ENCODE measurements at places on chromosomes 11 and 22.

GRCh38 chr11:114416441-114416961 is 16.0 kb downstream of the RBM7 start:
- no peak for DNase-seq

DNA sequence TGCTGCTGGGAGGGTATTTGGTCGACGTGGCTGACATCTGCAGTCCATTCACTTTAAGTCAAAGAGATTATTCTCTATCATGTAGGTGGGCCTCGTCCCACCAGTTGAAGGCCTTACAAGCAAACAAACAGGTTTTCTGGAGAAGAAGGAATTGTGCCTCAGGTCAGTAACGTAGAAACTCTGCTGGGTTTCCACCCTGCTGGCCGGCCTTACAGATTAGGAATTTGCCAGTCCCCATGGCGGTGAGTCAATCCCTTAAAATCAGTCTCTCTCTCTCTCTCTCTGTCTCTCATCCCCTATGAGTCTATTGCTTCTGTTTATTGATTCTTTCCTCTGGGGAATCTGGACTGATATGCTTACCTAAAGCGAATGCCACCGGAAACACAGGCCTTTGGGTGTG is 75.4 kb upstream of the FGF3 start:
- no peak for DNase-seq

DNA sequence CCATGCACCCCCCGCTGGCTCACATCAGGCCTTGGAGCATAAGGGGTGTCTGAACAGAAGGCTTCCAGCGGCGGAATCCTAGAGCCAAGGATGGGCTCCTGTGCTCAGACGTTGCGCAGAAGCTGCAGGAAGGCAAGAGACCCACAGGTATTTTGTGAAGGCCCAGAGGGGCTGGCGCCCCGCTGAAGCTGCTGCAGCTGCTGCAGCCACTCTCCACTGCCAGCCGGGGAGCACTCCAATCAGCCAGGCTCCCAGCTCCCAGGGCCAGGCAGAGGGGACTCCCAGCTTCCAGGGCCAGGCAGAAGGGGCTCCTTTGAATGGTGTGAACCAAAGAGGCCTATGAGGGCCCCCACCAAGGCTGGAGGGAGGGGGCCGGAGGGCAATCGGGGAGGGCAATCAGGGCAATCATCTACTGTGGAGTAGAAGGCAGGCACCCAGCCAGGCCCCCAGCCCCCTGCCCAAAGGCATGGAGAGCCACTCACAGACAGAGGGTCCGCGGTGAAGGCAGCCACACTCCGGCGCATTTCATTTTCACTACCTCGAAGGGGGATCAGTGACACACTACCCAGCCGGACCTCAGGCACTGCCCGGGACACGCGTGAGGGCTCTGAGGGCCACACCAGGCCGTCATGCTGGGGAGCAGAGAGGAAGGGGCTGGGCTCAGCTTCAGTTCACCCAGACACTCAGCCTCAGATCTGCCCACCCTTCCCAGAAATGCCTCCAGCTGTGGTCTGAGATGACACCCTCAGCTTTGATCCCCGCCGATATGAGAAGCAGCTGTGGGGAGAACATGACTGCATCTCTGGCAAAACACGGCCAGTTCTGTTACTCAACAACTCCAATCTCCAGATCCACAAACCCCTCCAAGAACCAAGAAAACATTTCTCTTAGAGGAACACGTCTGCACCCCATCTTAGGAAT is 11.6 kb upstream of the PDE2A start:
- no peak for DNase-seq

DNA sequence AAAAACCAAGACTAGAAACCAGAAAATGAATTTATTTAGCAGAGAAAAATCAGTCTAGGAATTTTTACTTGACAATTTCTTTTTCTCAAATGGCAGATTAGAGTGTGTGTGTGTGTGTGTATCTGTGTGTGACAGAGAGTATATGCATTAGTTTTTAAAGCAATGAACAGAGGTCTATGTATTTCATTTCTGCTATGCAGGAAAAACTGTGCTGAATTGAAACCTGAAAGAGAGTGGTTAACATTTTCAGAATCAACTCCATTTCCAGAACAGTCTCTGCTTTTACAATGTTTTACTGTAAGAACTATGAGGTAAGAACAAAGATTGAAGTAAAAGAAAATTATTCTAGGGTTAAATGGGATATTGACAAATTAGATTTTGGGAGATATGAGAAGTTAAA is 114.8 kb downstream of the GRM5 start:
- no peak for DNase-seq

GRCh38 chr22:48955351-48956311 is 872.0 kb downstream of the BRD1 start:
- no peak for DNase-seq

DNA sequence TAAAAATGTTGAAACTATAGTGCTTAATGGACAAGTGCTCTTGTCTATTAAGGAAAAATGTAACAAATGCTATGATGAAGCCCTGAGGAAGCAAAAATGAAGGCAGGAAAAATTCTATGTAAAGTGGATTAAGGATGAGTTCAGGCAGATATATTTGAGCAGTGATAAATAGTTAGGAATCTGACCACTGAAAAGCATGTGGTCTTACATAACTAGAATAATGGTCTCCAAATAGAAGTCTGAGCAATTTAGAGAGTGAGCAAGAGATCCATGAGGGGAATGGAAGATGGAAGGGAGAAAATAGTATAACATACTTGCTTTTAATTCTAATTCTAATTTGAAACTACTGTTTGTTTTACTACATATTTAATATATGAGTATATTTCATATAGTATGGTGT is 510.6 kb upstream of the ARHGAP42 start:
- no peak for DNase-seq

DNA sequence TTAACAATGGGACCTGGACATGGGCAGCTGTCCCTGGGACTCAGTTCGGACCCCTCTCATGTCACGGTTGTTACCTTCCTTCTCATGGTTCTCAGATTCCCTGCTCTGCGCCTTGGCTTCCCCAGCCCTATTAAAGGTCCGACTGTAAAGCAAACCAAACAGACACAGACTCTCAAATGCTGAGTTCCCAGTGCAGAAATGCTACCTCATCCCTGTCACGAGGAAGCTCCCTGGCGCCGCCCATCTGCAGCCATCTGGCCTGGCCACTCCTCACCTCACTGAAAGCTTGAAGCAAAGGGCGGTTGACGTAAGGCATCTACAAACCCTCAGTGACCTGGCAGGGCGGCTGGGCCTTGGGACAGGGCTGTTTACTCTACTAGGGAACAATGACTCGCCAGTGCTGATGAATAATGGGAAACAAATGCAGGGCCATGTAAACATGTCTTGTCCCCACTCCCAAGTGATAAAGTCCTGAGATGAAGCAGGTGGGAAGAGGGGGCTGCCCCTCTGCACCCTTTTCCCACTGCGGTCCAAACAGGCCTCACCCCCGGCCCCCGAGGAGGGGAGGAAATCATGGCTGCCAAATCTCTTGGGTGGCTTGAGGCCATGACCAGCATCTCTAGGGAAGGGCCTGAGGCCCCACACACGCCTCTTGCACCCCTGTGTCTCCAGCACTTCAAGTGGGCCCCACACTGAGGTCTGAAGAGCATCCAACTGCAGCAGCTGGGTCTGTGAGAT is 49.3 kb downstream of the SCUBE1 start:
- no peak for DNase-seq

DNA sequence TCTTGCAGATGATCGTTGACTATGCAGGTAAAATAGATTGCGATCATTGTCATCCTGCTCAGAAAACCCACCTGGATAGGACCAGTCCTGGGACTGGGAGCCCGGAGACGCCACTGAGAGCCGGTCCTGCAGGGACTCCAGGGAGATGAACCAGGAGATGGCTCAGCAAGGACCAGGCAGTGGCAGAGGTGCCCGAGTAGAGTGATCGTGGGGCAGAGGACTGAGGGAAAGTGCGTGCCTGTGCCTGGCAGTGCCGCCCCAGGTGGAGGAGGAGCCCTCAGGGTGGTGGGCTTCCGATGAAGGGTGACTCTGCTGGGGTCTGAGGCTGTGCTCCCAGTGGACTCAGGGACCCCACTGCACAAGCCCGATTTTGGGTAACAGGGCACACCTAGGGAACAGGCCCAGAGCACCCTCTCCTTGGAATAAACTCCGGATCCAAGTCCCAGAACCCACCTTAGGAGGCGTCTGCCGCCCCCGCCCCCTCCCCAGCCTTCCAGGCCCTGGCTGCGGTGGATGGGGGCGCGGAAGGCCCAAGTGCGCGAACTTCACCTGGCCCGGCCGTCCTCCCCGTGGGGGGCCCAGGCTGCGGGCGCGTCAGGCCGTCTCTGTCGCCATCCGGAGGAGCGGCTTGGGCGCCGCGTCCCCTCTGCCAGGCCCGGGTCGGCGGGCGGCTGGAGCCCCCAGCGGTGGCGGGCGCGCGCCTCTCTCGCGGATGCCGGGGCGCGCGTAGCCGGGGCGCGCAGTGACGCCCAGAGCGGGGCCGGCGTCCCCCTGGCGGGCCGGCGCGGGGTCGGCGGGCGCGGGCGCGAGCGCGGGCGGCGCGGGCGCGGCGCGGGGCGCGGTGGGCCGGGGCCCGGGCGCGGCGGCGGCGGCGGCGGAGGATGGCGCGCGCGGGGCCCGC is 1338.8 kb downstream of the BRD1 start:
- no peak for DNase-seq

DNA sequence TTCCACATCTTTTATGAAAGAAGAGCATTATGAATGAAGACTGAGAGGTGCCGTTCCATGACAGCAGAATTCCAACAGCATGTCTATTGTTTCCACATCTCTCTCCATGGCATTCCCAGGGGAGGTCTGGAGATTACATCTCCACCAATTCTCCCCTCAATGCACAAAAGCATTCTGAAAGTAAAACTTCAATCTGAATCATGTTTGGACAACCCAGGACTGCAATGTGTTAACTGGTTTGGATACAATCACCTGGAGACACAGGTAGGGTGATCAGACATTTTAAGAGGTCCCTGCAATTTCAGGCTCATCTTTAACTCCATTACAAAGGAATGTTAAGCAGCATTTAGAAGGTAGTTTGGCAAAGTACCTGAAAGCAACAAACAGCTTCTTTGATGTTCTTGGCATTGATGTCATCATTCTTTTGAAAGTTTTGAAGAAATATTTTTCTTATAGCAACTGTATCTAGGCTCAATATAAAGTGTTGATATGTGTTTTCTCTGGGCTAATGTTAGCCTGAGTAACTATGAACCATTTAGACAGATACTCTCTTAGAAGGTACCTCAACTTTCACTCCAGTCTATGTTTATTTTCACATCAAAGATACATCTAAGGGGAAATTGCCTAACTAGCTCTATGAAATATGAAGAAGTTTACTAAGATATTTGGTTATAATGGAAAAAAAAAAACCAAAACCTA is 181.4 kb upstream of the MTMR2 start:
- no peak for DNase-seq

GRCh38 chr11:35836205-35836604 is 107.7 kb upstream of the LDLRAD3 start:
- no peak for DNase-seq

- DNase-seq: no peak
These were observed 16.4 kb downstream of the C1QTNF6 start for GRCh38 chr22:37171662-37172061.

GRCh38 chr11:5339771-5340322 is 3.5 kb downstream of the OR51B5 start:
- no peak for DNase-seq

DNA sequence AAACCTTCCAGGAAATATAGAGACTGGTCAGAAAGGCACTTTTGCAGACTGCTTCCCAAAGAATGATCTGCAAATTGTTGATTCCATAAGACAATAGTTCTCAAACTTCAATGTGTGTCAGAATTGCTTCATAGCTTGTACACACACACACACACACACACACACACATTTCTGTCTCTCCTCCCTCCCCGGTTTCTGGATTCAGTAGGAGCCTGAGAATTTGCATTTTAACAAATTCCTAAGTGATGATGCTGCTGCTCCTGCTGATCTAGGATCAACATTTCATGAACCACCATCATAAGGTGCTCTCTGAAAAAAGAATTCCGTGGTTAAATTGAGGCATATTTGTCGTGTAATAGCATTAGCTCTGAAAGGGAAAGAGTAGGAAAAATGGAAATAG is 35.3 kb upstream of the FZD4 start:
- DNase-seq: no peak

DNA sequence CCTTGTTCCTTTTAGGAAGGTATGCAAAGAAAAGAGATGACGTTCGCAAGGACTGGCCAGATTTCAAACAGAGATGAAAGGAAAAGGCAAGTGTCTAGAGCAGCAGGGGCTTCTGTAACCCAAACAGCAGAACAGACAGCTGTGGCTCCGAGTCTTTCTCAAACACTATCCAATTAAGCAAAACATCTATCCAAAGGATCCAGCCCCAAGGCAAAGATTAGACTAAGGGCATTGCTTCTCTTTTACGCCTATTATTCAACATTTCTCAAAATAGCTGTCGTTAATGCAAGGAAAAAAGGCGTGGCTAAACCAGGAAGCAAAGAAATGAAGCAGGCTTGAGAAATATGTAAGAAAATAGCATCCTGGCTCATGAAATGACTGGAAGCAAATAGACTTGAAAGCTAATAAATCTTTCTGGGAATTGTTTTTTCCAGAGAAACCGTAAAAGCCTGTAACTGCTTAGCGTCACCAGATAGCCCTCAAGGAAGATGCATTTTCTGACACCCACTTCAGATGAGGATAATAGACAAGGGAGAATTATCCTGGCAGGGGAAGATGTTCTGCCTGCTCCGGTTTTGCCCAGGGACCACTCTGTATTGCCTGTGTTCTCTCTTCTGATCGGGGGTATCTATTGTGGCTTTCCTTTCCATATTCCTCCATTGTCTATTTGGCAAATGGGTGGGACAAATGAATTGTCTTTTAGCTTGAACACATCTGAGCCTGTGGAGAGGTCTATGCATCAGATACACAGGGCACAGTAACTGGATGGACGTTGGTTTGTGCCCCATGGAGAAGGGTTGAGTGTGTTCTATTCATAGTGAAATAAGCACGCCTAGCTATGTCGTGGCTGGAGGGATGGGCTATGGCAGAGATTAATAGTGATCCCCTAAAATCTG is 20.2 kb downstream of the C11orf96 start:
- DNase-seq: no peak

GRCh38 chr22:32846780-32847491 is 45.4 kb downstream of the TIMP3 start:
- DNase-seq: no peak

DNA sequence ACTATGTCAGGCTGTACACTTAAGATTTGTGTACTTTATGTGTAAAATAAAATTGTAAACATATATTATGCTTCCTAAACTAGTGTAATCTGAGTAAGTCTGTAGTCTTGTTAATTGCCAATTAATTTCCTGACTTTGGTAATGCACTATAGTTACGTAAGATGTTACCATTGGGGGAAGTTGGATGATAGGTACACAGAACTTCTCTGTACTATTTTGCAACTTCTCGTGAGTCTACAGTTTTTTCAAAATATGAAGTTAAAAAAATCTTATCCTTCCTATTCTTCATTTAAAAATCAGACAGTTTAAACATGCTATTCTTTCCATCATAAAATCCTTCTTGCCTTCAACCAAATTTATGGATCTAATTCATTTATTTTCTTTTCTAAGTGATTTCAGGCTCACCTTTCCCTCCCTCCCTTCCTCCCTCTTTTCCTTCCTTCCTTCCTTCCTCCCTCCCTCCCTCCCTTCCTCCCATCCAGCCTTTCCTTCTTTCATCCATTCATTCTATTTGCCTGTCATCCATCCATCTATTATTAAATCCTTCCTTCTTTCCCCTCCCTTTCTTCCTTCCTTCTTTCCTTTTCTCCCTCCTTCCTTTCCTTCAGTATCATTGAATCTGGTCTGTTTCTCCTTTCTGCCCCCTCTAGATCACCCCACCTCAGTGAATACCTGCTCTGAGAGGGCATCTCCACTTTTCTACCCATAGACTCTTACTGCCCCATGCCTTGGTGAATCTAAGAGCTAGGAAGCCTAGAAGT is 22.1 kb upstream of the ASCC2 start:
- no peak for DNase-seq

- DNase-seq: no peak
These were observed 8.0 kb upstream of the AHNAK start for GRCh38 chr11:62554387-62555167.

Measured in activated naive CD4-positive, alpha-beta T cell (primary cell).